ENCODE measurements at places on chromosomes 6 and 20.

GRCh38 chr6:167706313-167707109, 120.2 kb upstream of the AFDN start:
- DNase-seq, result no peak

DNA sequence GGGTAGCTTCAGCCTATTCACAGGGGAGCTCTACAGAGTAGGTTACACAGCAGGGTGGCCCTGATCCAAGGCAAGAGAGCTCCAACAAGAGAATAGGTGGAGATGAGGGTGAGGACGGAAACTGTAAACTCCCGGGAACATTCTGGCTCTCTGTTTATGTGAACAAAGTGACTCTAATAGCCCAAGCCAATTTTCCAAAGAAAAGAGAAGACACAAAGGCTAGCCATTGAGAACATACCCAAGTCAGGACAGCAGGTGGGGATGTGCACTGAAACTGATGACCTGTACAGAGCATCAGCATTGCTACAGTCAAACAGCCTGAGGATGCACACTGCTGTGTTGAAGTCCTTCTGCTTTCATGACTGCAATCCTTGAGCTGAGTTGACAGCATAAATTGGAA, 136.0 kb upstream of the TOP1 start:
- DNase-seq, result no peak

GRCh38 chr6:47545223-47545622, 67.6 kb downstream of the CD2AP start:
- DNase-seq, result no peak

DNA sequence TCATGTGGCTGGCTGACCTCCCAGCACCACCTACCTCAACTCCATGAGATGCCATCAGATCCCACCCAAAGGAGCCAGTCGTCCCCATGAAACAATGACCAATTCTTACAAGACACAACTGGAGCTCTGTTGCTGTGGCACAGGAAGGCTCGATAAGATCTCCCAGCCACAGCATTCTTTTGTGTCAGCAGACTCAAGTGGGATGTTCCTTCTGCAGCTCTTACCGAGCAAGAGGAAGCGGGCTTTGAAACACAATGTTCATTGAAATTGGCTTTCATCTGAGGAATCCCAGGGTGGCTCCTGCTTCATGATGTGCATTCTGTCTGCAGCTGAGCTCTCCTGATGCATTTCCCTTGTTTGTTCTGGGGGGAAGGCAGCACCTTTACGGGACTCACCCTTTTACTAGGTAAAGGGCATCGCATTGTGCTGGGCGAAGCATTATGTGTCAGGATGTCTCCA, 222.0 kb upstream of the SGK1 start:
- DNase-seq, result no peak

- peak; percentile 2 for DNase-seq
Measured at GRCh38 chr20:25676164-25676809, 20.4 kb downstream of the ZNF337 start.

DNA sequence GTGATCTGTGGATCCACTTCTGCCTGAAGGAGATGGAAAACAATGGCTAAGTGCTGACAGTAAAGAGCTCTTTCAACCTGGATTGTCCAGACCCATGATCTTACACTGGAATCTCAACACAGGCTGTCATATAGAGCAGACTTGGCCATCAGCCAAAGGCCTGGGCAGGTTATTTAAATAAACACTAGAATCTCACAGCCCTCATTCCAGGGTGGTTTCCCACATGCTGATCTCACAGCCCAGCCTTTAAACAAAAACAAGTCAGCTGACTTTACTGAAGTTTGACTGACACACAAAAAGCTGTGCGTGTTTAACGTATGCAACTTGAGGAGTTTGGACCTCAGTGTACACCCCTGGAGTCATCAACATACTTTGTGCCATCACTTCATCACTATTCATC, 28.4 kb downstream of the SYNDIG1 start:
- DNase-seq, result peak; percentile 24

- DNase-seq, result no peak
Measured at GRCh38 chr6:158825038-158825950, 6.1 kb upstream of the EZR start.

- no peak for DNase-seq
Measured at GRCh38 chr6:100171533-100172321, 177.7 kb upstream of the MCHR2 start.

GRCh38 chr6:70183538-70183937, 119.3 kb downstream of the COL9A1 start:
- no peak for DNase-seq

DNA sequence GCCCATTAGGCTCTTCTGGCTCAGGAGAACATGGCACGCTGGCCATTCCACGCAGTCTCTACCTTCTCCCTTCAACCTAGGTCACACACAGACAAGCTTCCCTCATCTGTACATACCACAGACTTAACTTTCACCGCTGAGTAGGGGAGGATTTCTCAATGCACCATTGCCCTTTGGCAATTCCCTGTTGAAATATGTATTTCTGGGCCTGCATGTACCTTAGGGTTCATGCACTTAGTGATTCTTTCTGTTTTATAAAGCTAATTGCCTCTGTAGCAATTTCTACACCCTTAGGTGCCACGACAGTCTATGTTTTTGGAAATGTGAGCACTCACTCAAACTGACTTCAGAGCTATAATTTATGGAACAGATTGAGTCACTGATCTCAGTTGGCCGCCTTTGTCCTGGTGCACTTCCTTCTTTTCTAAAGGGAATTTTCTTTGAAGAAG, 253.8 kb upstream of the PRDM1 start:
- DNase-seq, result no peak

GRCh38 chr6:127877231-127877630, 23.6 kb downstream of the THEMIS start:
- DNase-seq, result no peak

- DNase-seq, result no peak
Measured at GRCh38 chr6:99512033-99512432, 3.2 kb downstream of the USP45 start.

- no peak for DNase-seq
Measured at GRCh38 chr6:109706513-109706912, 15.4 kb downstream of the FIG4 start.

- peak; percentile 44 for DNase-seq
Measured at GRCh38 chr6:64330694-64331307, 695.2 kb downstream of the PHF3 start.

DNA sequence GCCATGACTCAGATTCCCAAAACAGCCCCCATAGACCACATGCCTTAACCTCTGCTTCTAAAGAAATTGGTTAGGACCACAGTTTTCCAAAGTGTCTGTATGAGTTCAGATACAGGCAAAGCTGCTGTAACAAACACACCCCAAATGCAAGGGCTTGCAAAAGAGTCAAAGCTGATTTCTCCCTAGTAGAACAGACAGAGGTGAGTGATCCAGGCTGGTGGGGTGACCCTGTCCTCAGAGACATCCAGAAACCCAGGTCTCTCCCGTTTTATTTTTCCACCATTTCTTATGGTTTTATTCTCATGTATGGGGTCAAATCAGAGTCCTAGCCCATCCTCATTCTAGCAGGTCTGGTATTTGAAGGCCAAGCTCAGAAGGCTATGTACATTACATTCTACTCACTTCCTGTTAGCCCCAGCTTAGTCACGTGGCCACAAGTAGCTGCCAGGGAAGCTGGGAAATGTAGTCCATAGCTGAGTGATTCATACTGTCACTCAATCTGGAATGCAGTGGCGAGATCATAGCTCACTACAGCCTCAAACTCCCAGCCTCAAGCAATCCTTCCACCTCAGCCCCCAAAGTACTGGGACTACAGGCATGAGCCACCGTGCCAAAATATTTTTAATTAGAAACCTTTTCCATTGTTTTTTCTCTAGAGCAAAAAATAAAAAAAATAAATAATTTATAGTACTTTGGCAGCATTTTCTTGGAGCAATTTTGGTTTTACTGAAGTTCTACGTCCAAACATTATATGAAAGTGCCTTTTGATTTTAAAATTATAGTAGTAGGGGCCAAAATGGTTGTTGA, 175.2 kb downstream of the ZMYND8 start:
- peak; percentile 70 for DNase-seq

- DNase-seq, result peak; percentile 95
Measured at GRCh38 chr6:139587469-139587868, 213.0 kb upstream of the CITED2 start.

GRCh38 chr6:117354671-117355070, 71.1 kb downstream of the ROS1 start:
- DNase-seq, result no peak

DNA sequence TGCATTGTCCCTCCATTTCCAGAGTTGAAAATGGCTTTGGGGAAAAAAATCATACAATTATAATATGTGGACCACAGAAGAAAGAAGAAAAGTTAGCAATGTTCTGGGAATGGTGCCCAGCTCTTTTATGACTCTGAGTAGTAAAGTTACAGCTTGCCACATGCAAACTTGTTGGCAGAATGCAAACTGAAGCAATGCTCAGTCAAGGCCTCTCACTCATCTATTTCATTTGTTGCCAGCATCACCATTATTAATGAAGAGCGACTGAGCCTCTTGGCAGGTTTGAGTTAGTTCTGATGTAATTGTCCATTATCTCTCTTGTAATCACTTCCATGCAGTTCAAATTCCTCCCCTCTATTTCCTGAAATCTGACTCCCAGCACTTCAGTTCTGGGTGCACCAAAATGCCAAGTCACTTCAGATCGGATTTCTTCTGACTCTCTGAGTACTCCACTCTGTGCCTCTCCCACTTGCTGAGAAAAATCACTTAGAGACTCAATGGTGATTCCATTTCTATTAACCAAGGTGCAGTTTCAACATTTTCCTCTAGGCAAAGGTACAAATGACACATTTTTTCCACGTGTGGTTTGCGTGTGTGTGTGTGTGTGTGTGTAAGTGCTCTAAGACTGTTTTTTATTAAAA, 154.4 kb upstream of the STMND1 start:
- DNase-seq, result no peak

DNA sequence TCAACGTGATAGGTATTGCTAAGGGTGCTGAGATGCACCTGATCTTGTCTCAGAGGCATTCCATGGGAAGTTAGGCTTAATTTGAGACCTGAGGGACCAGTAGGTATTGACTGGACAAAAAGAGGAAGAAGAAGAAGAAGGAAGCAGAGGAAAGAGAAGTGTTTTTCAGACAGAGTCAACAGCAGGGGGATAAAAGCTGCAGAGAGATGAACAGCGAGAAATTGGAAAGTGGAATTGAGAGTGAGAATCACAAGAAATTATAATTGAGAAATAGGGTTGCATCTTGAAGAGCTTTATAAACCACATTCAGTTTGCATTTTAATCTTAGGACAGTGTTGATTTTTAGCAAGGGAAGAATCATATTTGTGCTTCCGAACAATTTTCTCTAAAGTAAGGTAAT, 254.0 kb downstream of the CD83 start:
- DNase-seq, result no peak

- no peak for DNase-seq
Measured at GRCh38 chr20:8670893-8671215, 398.0 kb upstream of the PLCB4 start.

- DNase-seq, result no peak
Measured at GRCh38 chr6:158131926-158132325, 36.1 kb downstream of the SERAC1 start.

DNA sequence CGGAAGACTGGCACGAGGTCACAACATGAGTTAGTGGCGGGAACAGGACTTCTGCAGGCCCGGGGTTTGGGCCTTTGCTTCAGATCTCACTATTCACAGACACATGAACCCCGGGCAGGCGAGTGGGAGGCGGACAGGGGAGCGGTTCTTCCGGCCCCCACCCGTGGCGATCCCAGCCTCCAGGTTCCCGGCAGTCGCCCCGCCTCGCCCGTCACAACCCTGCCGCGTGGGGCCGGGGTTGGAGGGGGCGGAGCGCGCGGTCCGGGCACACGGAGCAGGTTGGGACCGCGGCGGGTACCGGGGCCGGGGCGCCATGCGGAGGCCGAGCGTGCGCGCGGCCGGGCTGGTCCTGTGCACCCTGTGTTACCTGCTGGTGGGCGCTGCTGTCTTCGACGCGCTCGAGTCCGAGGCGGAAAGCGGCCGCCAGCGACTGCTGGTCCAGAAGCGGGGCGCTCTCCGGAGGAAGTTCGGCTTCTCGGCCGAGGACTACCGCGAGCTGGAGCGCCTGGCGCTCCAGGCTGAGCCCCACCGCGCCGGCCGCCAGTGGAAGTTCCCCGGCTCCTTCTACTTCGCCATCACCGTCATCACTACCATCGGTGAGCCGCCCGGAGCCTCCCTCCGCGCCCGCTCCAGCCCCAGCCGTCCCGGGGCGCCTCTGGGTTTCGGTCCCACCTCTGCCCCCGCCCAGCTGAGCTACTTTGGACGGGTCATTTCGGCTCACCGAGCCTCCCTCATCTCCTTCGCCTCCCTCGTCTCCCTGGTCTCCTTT, at the start of gene KCNK15:
TSS of gene KCNK15 (plus strand) at position 268 of the 769 bp plus-strand sequence. CDS start at position 314, 46 bp downstream.
- DNase-seq, result no peak

GRCh38 chr6:89482126-89482525, 49.2 kb downstream of the ANKRD6 start:
- DNase-seq, result no peak

DNA sequence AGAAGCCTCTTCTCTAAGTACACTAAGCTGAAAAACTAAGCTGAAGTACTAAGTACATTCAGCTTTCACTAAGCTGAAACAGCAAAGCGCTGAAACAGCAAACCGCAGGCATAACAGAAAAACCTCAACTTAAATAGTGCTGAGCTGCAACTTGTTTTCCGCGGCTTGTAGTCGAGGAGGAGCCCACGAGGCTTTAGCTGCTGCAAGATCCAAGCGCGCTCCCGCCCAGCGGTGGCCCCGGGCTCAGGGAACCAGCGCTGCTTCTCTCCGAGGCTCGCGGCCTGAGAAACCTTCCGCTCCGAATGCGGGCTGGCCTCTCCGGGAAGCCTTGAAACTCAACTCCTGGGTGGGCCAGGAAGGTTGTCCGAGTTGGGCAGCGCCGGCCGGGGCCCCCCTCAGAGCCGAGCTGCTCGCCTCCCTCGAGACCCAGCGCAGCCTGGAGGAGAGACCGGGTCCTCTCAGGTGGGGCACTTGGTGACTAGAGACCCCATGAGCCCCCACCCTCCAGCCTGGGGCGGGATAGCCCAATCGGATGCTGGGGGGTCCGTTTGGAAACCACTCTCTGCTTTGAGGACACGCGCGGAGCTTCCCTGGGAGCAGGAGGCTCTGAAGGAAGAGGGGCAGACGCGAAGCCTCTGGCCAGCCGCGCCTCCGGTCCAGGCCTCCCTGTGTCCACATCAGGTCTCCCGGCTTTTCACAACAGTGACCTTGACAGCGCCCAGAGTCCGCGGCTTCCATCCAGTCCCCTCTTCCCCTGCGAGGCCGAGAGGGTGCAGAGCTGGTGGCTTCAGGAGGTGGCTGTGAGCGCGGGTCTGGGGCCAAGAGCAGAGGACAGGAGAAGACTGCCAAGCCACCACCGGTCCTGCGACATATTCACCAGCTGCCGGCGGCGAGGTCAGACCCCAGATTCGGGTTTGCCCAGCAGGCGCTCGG, 38.1 kb upstream of the HLA-E start:
- DNase-seq, result peak; percentile 30

DNA sequence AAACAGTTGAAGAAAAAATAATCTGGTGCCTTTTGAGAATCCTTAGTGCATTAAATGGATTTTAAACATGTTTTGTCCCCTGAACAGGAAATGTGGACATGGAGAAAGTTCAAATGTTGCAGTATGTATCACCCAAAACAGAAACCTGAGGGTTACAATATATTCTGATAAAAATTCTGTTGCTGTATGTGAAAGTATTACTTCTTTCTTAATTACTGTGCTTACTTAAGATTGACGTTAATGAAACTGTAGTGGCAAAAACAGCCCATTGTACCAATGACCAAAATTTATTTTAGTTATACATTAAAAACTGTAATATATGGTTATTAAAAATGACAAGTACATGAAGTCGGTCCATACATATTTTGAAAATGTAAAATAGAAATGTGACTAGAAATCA, 100.6 kb downstream of the PRDM1 start:
- DNase-seq, result no peak

- peak; percentile 61 for DNase-seq
Measured at GRCh38 chr6:157068691-157069324, 254.5 kb downstream of the TMEM242 start.
